ENCODE measurements at places on chromosomes 12 and 14. TPM values are rescaled to one million over a fixed set of nuclear protein-coding genes. Genes with fewer than 3 reads are reported as not detected.

CLMN gene
- total RNA-seq: 1.6 TPM

DBX2 gene
- not detected for total RNA-seq

SERPINA10 gene
- total RNA-seq: not detected

PLEKHG7 gene
- total RNA-seq: not detected

MAP1LC3B2 gene
- 1.3 TPM for total RNA-seq

DNA sequence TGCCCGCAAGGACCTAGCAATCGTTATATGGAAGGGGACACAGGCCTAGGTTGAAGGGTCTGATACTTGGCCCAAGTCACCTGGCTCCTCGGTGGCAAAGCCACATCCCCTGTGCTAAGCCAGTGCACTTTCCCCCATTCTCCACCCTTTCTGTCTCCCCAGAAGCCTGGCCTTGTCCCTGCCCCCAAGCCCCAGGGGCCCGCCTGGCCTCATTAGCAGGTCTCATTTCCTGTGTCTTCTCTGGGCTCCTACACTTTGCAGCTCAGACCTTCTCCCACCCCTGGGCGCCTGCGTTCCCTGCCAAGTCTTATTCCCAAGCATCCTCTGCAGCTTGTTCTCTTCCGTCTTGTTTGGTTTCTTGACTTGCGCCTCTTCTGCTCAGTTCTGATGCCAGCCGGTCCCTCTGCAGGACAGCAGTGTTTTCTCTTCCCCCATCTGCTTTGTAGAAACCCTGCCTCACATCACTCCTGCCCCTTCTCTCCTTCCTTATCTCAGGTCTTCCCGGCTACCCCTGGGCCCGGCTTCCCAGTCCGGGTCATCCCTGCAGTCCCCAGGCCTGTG is 66.7 kb downstream of the SLC24A4 start:
- no peak for DNase-seq
- peak overlapping the region; percentile 44 for H3K27ac ChIP-seq
- H3K4me3 ChIP-seq: no peak overlapping the region
- no peaks in the 10 kb centered on the region for H3K27me3 ChIP-seq
- peaks cover 10% of the 10 kb centered on the region for H3K4me1 ChIP-seq

GRCh38 chr12:4984971-4985370 is 58.7 kb upstream of the KCNA5 start:
- H3K27ac ChIP-seq: no peak overlapping the region
- H3K36me3 ChIP-seq: no peaks in the 10 kb centered on the region
- no peak for DNase-seq
- no peaks in the 10 kb centered on the region for H3K4me1 ChIP-seq
- peaks cover 10% of the 10 kb centered on the region for H3K27me3 ChIP-seq

GRCh38 chr14:36967892-36968555 is 204.4 kb downstream of the SLC25A21 start:
- no peak overlapping the region for H3K27ac ChIP-seq
- H3K27me3 ChIP-seq: no peaks in the 10 kb centered on the region
- no peaks in the 10 kb centered on the region for H3K4me1 ChIP-seq
- no peak for DNase-seq
- no peak overlapping the region for H3K4me3 ChIP-seq

DNA sequence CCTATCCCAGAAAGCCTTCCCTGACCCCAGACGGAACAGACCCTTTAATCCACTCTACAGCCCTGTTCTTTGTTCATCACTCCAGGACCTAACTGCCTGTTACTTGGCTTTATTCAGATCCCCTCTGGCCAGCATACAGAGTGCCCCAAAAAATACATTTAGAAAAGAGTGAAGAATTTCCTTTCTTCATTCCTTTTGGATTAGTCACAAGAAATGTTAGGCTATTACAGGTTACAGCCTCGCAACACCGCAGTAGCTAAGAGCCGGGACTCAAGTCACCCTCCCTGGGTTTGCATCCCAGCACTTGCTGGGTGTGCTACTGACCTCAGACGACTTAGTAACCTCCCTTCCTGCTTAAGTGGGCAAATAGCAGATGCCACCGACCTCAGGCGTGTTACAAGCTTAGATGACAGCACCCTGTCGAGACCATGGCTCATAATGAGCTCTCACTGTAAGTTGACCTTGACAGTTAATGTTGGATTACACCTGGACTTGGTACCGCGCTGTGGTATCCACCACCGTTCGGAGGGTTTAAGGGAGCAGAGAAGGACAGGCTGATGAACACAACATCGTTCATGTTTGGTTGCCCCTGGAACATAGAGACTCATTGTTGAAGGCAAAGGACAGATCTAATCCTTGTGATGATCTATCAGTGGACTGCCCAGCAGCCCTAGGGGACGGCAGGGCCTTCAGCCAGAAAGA is 12.9 kb downstream of the GLRX5 start:
- no peak for DNase-seq
- peaks cover 13% of the 10 kb centered on the region for H3K36me3 ChIP-seq
- H3K4me3 ChIP-seq: no peak overlapping the region
- no peaks in the 10 kb centered on the region for H3K27me3 ChIP-seq
- H3K4me1 ChIP-seq: peaks cover 9% of the 10 kb centered on the region
- no peak overlapping the region for H3K27ac ChIP-seq

All from activated CD8-positive, alpha-beta T cell treated with anti-CD3 and anti-CD28 coated beads, Interleukin-2, amount 10 ng/mL, durations not matched to agents 7 days and 5 days (primary cell).